ENCODE measurements at places on chromosomes 7 and 10.

- no peak for DNase-seq
These were observed 100.3 kb upstream of the CPXM2 start for GRCh38 chr10:123991611-123992570.

GRCh38 chr7:29892231-29892630, 85.9 kb downstream of the WIPF3 start:
- DNase-seq: no peak

DNA sequence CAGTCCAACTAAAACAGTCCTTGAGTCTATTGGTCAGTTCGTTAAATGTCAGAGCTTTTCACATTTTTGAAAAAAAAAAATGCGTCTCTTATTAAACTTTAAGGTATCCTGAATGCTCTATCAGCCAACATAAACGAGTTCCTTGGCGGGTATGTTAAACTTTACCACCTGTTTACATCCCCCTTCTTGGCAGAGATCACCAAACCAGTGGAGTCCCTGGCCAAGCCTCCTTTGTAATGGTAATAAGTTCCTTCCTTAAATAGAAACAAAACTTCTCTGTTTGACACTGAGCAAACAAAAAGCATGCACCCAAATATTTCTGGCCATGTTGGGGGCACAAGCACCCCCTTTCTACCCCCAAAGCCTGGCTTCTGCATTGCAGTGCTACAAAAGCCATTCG, 3.2 kb downstream of the TRIL start:
- DNase-seq: no peak

DNA sequence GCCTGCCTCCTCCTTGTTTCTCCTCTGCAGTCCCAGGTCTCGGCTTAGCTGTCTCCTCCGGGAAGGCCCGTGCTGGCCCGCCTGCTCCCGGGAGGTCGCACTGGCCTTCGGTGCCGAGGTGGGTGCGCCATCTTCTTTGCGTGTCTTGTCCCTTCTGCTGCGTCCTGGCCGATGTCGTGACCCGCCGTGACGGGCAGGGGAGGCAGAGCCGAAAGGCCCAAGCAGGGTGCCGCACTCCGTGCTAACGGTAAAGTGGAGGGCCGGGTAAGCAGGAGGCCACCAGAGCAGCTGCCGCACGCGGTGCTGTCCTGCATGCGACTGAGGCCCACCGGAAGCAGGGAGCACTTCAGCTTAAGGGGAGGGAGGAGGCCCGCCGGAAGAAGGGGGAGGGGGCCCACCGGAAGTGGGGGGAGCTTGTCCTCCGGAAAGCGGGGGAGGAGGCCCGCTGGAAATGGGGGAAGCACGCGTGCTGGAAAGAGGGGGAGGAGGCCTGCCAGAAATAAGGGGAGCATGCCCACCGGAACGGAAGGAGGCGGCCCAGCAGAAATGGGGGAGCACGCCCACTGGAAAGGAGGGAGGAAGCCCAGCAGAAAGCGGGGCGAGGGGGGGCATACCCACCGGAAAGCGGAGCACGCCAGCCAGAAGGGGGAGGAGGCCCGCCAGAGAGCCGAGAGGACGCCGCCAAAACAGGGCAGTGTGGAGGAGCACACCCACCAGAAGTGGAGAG, 71.4 kb downstream of the PROSER2 start:
- no peak for DNase-seq

GRCh38 chr7:53744403-53744760, 708.9 kb downstream of the POM121L12 start:
- DNase-seq: no peak

DNA sequence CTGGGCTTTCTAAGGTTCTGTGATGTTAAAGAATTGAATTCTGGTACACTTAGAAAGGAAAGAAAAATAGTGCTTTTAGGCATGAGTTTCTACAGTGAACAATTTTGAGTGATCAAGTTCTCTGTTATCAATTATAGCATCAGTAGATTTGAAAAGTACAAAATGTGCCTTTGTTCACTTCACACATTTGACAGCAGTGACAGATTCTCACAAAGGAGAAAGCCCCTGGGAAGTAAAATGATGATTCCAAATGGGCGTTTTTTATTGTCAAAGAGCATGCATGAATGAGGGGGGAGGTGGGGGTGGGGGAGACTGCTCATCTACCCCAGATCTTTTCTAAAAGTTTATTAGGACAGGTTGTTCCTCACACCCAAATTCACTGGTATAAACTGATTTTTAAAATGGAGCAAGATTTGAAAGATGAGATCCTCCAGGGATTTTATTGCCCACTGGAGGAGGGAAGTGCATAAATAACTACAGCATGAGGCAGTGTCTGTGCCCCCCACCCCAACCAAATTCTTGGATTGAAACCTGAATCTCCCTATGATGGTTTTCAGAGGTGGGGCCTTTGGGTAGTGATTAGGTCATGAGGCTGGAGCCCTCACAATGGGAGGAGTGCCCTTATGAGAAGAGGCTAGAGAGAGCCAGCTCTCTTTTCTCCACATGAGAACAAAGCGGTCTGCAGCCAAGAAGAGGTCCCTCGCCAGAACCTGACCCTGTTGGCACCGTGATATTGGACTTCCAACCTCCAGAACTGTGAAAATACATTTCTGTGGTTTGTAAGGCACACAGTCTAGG, 79.5 kb downstream of the AOAH start:
- DNase-seq: no peak

- DNase-seq: no peak
These were observed 52.7 kb downstream of the SRPK2 start for GRCh38 chr7:105336009-105336408.

GRCh38 chr7:141157138-141157765, 83.4 kb downstream of the TMEM178B start:
- DNase-seq: no peak

DNA sequence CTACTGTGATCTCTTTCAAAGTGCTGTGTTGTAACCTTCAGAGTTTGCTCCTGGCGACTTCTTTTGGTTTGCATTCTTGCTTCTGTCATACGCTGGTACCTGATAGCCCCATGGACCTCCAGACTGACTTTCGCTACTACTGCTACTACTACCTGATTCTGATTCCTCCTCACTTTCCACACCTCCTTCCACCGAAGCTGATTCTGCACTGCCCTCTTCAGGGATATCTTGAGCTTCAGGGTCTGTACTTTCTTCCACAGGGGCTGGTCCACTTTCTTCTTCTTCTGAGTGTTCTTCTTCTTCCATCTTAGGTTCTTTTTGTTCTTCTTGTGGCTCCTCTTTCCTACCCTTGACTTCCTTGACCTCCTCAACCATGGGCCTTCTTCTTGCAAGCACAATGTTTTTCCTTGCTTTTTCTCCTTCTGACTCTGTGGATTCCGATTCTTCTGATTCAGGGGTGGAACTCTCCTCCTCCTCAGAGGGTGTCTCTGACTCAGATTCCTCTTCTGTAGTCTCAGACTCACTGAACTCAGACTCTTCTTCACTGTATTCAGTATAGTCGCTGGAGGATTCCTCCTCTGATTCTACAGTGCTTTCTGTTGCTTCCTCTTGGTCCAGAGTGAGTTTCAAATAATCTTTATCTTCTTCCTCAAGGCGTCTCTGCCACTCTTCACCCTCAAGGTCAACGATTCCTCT, 992.2 kb downstream of the PCDH15 start:
- DNase-seq: no peak

GRCh38 chr10:63071145-63071544, 62.0 kb upstream of the NRBF2 start:
- DNase-seq: no peak

DNA sequence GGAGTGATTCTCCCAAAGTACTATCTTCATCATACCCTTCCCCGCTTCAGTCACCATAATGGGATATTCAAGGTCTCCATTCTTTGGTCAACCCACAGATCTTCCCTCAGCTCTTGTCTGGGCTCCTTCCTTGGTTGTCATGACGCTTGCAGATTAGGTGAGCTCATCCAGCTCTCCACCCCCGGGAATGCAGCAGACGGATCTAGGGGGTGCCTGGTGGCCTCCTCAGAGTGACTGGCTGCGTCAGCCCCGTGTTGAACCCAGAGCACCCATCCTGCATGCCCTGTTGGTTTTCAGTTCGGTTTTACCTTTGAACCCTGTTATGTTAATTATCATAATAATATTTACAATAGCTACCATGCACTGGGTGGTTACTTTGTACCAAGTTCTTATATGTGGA, 6.4 kb downstream of the NEURL1 start:
- DNase-seq: no peak

GRCh38 chr7:84237533-84238173, 43.1 kb upstream of the SEMA3A start:
- DNase-seq: peak; percentile 83

DNA sequence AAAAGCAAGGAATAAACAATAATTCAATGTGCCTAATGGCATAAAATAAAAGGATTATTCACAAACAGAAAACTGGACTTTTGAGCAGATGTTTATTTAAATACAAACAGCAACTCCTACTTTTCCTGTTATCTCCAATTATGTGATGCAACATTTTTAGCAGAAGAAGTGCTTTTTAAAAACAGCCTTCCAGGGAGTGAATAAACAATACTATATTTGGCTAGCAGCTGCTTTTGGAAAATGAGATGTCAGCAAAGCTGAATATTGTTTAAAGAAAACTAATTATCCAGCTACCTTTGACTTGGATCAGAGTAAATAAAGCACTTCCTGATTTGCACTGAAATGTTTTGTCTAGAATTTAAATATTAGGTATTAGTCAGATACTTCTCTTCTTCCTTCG, 23.2 kb downstream of the CDK1 start:
- no peak for DNase-seq

- no peak for DNase-seq
These were observed 117.5 kb upstream of the HGF start for GRCh38 chr7:81887098-81888090.

DNA sequence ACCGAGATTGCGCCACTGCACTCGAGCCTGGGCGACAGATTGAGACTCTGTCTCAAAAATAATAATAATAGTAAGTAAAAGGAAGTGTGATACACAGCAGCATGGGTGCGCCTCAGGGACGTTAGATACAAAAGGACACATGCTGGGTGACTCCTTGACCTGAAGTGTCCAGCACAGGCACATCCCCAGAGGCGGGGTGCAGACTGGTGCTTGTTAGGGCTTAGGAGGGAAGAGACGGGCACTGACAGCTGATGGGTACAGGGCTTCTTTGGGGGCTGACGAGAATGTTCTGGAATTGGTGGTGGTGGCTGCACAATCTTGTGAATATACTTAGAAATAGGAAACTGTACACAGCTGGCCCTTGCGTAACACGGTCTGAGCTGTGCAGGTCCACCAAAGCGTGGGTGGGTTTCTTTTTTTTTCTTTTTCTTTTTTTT, 61.8 kb upstream of the DNAJB6 start:
- DNase-seq: no peak

- DNase-seq: no peak
These were observed 490.0 kb downstream of the PTPRN2 start for GRCh38 chr7:158097453-158098124.

GRCh38 chr7:106952658-106953231, 87.7 kb downstream of the PIK3CG start:
- no peak for DNase-seq

DNA sequence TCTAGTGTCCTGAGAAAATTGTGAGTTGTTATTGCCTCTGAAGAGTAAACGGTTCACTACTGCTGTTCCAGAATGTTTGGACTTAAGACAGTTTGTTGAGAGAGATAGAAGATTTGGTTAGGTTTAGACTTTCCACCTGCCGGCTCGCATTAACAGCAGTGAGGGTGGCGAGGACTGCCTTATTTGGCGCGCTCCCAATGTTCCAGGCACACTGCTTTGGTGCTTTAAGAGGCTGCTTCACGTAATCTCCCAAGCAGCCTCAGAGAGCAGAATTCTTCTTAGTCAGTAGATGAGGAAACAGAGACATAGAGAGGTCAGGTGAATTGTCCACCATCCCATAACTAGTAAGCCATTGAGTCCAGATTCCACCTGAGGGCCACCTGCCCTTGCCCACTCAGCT, 41.1 kb downstream of the GLRX3 start:
- DNase-seq: no peak

DNA sequence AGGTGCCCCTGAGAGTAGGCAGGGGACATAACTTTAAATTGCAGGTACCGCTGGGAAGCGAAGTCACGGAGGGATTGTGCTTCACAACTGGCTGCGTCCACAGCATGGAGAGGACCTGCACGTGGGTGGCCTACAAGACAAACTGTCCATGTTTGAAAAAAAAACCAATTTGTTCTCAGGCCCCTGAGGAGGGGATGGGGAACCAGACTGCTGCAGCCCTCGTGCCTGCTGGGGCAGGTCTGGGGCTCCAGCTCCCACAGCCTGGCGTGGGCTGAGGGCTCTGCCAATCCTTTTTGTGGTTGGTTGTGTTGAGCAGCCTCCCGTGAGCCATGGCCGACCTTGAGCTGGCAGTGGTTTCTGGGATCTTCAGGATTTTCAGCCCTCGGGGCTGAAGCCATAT, 9.7 kb downstream of the SFRP5 start:
- no peak for DNase-seq

GRCh38 chr7:123096976-123097375, 101.5 kb upstream of the TAS2R16 start:
- DNase-seq: no peak

- DNase-seq: no peak
These were observed 512.9 kb downstream of the GFRA1 start for GRCh38 chr10:115760131-115760530.

- DNase-seq: no peak
These were observed 20.1 kb downstream of the CACNA2D1 start for GRCh38 chr7:82423446-82423845.

DNA sequence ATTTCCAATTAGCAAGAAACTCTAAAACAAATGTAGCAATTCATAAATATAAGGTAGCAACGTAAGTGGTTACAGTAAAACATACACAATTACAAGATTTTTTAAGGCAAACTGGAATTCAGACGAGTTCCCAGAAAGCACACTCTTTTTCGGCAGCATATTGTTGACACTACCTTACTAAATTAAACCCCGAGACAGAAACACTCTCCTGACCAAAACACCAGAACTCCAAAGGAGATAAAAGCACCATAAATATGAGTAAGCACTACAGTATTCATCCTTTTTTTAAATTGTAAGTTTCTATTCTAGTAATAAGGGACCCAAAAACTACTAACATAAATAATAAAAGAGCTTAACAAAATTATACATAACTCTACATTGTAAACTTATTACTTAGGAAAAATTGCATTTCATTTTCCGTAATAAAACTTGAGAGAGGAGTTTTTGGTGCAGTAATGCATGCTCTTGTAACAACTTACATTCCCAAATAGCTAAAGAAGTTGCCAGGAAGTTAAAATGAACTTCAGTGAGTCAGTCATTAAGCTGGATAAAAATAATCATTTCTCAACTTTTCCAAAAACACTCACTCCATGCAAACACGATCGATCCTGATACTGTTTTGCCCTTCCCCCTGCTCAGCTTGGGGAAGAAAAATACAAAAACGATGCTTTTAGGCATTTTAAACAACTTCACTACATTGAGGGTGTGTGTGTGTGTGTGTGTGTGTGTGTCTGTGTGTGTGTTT, 2.0 kb downstream of the PIP4K2A start:
- no peak for DNase-seq

- DNase-seq: no peak
These were observed 217.9 kb downstream of the ARHGAP21 start for GRCh38 chr10:24505759-24506158.

GRCh38 chr7:132755538-132756483, 179.5 kb upstream of the PLXNA4 start:
- DNase-seq: no peak
